ENCODE measurements at places on chromosomes 2 and 18.
A peak's percentile ranks its signal among the peaks of the same experiment; 100 is the strongest.

- DNase-seq = no peak
Observed at GRCh38 chr2:9271091-9271490, 64.5 kb downstream of the ASAP2 start.

- no peak for DNase-seq
Observed at GRCh38 chr2:132726155-132726554, 56.1 kb upstream of the LYPD1 start.

DNA sequence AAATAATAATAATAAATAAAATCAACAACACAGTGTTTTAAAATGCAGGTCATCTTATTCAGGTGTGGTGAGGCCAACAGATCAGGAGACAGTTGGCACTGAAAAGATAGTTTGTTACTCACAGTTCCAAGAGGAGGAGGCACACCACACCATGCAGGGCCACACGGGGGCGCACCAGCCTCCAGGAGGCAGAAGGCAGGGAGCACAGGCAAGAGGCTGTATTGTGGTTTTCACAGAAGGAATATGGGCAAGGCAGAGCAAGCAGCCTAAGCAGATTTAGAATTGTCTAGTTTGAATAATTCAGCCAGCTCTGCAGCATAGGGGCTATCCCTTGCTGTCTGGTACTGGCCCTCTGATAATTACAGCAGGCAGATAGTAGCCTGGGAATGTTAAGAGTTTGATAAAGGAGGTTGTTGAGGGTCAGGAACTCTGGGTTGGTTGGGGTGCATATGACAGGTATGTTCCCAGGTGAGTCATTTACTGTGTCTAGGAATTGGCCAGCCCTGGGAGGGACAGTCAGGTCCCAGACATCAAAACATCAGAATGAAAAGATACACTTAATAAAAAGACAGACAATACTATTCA lies 31.3 kb downstream of the KIAA2012 start:
- DNase-seq = peak; percentile 60

DNA sequence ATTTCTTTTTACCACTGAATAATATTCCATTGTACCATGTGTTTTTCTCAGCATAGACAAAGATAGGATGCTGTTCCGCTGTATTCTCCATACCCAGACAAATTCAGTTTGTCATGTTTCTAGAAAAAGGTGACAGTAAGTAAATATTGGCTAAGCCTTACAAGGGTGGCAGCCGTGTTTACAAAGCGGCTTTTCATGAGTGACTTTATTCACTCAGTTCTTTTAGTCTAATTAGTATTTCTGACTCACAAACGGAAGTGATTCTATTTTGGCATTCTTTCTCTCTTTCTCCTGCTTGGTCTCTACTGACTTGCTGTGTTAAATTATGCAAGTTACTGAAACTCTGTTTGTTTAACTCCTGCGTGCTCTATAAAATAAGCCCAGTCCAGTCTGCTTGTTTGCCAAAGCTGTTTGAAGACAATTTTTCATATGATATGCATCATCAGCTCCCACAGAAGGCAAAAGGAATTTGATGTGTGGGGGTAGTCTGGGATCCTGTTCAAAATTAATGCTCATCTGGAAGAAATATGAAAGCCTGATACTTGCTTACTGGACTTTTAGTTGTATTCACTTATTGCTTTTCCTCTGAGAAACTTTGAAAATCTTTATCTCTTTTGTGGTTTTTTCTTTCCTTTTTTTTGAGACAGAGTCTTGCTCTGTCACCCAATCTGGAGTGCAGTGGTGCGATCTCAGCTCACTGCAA lies 2.3 kb upstream of the PLEKHH2 start:
- peak; percentile 49 for DNase-seq

DNA sequence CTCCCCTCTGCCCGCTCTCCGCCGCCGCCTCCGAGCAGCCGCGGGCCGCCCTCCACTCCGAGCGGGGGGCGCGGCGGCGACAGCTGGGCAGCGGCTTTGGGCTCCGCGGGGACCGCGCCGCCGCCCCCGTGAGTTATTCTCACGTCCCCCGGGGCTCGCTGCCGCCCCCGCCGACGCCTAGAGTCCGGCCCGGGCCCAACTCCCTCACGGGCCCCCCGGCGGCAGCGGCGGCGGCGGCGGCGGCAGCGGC lies 645 bp downstream of the MIB1 start:
- DNase-seq = no peak

- DNase-seq = no peak
Observed at GRCh38 chr2:170307052-170307451, 129.1 kb downstream of the MYO3B start.

- DNase-seq = peak; percentile 79
Observed at GRCh38 chr2:218229239-218229638, 12.2 kb downstream of the ARPC2 start.

- DNase-seq = no peak
Observed at GRCh38 chr2:54955358-54956110, 94.7 kb downstream of the RTN4 start.

GRCh38 chr2:200767111-200767885 lies 44.4 kb upstream of the BZW1 start:
- DNase-seq = no peak

GRCh38 chr2:146429366-146429765 lies 1415.5 kb upstream of the ACVR2A start:
- no peak for DNase-seq

DNA sequence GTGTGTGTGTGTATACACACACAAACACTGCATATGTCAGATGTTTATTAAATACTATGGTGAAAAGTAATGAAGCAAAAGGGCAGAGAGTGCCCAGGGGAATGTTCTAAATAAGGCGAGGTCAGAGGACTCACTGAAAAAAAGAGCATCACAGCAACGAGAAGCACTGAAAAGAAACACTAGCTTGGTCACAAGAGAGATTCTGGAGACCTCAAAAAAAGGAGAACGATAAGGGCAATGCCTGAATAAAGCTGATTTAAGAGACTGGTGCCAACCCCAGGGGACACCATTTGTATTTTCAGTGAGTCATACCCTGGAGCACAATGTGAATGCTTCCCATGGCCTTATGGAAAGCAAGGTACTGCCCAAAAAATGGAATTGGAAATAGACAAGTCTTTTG lies 14.5 kb downstream of the SLC40A1 start:
- DNase-seq = no peak

GRCh38 chr18:61820882-61821281 lies 71.9 kb downstream of the RNF152 start:
- DNase-seq = no peak

DNA sequence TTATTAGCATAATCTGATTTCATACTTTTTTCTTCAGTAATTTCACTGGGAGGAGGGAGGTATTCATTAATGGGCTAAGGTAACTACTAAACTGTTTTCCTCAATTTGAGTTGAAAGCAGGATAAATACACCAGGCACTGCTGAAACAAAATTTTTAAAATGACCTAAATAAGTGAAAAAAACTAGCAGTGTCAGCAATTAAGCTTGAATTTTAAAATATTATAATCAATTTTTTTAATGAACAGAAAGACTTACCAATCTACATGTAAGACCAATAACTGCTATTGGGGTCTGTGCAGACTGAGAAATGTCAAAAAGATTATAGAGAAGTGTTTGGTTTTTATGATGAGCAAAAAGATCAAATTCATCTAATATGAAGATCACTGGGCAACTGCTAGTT lies 68.4 kb downstream of the ORC4 start:
- DNase-seq = no peak

DNA sequence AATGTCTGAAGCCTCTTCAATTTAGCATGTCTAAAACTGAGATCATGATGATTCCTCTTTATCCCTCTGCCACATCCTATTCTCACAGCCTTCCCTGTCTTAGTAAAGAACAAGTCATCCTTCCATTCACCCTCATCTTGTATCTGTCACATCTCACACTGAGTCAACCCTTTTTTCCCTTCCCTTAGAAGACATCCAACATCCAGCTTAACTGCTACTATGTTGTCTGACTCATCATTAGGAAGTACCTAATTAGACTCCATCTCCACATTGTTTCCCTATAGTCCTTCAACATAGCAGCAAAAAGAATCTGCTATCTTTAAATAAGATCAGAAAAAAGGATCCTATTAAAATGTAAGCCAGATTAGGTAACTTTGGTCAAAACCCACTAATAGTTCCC lies 85.2 kb upstream of the GRB14 start:
- DNase-seq = peak; percentile 72

GRCh38 chr2:235005023-235005422 lies 53.2 kb downstream of the SH3BP4 start:
- no peak for DNase-seq

GRCh38 chr2:199594443-199594842 lies 136.7 kb upstream of the SATB2 start:
- no peak for DNase-seq

DNA sequence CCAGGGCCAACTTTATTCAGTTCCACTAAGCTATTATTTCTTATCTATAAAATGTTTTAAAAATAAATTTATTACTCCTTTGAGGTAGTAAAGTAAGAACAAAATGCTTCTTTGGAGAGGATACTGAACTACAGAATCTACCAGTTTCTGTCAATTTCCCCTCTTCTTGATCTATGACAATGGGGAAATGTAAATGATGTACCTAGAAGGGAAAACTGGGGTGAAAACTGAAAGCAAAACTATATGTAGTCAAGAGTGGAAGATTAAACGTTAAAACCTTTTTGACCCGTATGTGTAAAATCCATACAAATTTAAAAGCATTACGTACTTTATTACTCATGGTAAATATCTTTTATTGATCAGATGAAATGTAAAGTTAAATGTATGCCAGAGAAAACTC lies 1287.8 kb upstream of the TMEFF2 start:
- no peak for DNase-seq

DNA sequence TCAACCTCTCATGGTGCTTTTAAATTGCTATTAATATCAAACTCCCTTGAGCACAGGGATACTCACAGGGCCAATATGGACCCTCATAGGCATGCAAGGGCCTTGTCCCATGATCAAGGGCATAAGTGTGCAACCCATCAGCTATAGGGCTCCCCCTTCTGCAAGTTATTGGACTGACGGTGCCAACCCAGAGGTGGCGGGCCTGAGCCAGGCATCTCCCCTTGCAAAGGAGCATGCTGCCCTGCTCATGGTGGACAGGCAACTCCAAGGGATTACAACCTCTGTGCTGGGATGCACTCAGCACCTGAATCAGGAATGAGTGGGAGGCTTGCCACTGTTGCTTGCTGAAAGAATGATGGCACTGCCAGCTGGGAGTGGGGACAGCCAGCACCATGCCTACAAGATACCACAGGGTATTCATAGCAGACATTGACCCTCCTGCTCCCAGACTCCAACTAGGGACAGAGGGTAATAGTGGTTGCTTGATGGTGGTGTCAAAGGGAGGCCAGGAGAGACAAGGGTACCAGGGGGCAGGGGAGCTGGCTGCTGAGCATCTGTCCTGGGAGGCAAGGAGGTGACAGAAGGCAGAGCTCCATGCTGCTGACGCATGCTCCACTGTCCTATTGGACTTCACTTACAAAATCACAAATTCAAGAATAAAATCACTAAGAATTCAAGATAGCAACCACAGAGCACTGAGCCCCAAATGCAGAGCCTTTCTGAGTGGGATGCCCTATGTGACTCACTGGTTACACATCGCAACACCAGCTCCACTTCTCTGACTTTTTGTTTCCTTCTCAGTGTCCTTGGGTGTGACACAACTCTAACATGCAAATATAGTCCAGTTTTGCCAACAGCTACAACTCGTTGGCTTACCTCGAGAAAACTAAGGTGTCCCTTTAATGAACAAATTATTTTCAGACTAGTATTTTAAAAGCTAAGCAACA lies 157.1 kb upstream of the CCDC150 start:
- DNase-seq = peak; percentile 79

- peak; percentile 90 for DNase-seq
Observed at GRCh38 chr2:178241844-178242551, 47.7 kb downstream of the OSBPL6 start.

- DNase-seq = no peak
Observed at GRCh38 chr2:12296915-12297314, 419.8 kb upstream of the TRIB2 start.

GRCh38 chr2:195657634-195658540 lies 861 bp downstream of the SLC39A10 start:
- peak; percentile 33 for DNase-seq

GRCh38 chr2:112181571-112182290 lies 43.5 kb downstream of the FBLN7 start:
- no peak for DNase-seq

GRCh38 chr2:109232909-109233308 lies 103.9 kb downstream of the SH3RF3 start:
- DNase-seq = no peak

- DNase-seq = no peak
Observed at GRCh38 chr18:77055429-77056300, 76.9 kb downstream of the MBP start.

GRCh38 chr2:159209341-159210306 lies 76.9 kb downstream of the WDSUB1 start:
- DNase-seq = no peak

- no peak for DNase-seq
Observed at GRCh38 chr2:52395912-52396311, 1364.0 kb upstream of the NRXN1 start.

DNA sequence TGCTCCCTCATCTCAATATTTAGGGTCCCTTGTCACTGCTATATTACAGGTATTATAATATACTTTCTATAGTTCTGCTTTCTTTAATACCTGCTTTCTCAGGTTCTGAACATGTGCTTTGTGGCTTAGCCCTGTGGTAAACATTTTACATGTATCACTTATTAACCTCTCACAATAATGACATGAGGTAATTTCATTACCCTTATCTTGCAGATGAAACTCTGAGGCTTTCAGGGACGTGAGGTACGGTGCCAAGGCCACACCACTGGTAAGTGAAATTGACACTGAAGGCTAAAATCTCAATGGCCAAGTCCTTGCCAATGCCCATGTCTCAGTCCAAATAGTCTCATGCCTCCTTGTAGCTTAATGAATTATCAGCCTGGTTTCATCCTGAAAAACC lies 21.7 kb downstream of the LINC00305 start:
- DNase-seq = no peak

GRCh38 chr18:23479829-23480505 lies 23.3 kb upstream of the RMC1 start:
- no peak for DNase-seq

GRCh38 chr2:8118940-8119781 lies 562.7 kb upstream of the ID2 start:
- no peak for DNase-seq

DNA sequence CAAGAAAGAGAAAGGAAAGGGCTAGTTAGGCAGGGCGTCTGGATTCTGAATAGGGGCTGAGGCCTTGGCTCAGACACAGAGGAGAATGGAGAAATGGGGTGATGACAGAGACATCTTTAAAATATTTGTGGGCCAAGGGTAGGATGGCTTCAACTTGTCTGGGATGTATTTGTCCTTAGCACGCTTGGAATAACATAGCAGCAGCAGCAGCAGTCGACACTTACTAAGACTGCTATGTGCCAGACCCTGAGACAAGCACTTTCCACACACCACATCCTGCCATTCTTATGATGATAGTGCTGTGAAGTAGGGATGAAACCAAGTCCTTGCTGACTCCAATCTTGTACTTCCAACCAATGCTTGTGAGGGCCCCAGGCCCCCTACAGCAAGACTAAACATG lies 2.6 kb downstream of the IL1RL1 start:
- peak; percentile 2 for DNase-seq

- DNase-seq = no peak
Observed at GRCh38 chr18:12929477-12930083, 18.2 kb upstream of the SEH1L start.

- no peak for DNase-seq
Observed at GRCh38 chr18:9296233-9297006, 38.2 kb upstream of the TWSG1 start.
